ENCODE measurements at places on chromosomes 7 and 10.

- no peak for DNase-seq
These were observed 139.9 kb downstream of the CDCA7L start for GRCh38 chr7:21805791-21806190.

DNA sequence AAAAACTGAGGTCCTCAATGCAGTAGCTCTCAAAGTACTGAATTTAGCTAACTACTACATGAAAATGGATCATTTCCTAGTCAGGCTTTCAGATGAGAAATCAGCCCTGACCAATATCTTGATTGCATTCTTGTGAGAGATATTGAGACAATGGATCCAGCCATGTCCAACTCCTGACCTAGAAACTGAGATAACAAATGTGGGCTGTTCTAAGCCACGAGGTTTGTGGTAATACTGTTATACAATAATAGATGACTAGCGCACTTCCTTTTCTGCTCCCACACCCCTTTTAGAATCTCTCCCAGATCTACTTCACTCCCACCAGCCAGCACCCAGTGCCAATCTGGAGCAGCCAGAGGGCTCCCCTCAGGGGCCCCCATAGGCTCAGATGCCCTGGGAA, 209.3 kb upstream of the KMT2E start:
- DNase-seq, result no peak

- no peak for DNase-seq
These were observed 181.9 kb upstream of the TCF7L2 start for GRCh38 chr10:112768121-112768520.

- no peak for DNase-seq
These were observed 89.2 kb downstream of the CXCL12 start for GRCh38 chr10:44295644-44296241.

DNA sequence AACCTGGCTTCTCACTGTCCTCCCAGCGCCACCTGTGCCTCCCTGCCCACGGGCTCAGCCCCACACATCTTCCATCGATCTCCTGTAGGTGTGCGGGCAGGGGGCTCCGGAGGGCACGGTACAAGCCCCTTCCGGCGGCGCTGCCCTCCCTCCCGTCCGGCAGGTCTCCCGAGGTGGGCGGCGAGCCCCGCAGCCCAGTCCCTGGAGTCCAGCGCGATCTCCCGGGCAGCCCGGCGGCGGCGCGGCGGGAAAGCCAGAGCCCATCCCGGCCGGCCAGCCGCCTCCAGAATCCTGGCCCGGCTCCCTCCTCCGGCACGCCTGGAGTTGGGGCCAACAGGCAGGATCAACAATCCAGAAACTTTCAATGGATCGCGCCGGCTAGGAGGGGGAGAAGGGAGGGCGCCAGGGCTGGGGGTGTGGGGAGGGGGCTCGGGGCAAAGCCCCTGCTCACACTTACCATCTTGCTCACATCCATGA, 100.1 kb downstream of the HIP1 start:
- no peak for DNase-seq

DNA sequence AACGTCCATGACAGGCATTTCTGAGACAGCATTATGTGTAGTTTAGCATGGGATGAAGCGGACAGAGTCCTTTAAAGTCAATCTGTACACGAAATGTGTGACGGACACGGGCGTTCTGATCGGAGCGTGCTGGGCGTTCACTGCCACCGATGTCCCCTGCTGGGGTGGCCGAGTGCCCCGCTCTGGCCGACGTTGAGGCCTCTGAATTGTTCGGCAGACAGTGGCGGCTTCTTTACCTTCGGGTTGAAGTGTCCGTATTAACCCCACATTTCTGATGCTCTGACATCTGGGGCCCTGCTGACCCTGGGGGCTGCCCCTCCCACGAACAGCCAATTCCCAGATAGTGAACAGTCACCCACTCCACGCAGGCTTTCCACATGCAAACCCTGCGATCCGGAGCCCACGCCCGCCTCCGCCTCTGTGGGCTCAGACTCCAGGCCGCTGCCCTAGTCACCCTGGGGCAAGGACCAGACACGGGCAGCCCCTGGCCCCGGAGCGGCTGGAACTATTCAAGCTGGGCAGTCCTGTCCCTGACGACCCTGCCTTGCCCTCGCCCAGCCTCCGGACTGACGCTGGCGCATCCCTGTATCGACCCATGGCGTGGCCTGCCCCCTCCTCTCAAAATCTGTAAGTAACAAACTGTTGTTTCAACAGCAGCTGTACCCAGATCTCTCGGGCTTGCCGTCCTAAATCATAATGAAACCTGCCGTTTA, 445.7 kb downstream of the PTPRN2 start:
- no peak for DNase-seq

GRCh38 chr7:21028186-21028585, 241.5 kb upstream of the SP8 start:
- DNase-seq, result no peak

- no peak for DNase-seq
These were observed 213.4 kb downstream of the MAD1L1 start for GRCh38 chr7:2019461-2019710.

- no peak for DNase-seq
These were observed 2.2 kb downstream of the ELAPOR2 start for GRCh38 chr7:87057210-87057609.

DNA sequence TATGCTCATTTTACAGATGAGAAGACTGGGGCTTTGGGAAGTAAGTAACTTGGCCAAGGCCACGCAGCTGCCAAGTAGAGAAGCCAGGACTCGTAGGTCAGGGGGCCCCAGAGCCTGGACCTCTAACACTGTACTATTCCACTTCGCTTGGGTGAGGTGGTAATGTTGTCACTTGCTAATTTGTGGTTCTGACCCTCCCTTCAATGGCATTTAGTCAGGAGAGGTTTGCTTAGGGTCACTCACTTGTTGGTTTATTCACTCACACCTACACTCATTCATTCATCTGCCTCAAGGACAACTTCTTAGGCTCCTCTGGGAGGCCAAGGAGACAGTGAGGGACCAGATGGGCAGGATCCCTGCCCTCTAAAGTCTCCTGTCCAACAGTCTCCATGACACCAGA, 21.3 kb downstream of the BTBD16 start:
- DNase-seq, result no peak

DNA sequence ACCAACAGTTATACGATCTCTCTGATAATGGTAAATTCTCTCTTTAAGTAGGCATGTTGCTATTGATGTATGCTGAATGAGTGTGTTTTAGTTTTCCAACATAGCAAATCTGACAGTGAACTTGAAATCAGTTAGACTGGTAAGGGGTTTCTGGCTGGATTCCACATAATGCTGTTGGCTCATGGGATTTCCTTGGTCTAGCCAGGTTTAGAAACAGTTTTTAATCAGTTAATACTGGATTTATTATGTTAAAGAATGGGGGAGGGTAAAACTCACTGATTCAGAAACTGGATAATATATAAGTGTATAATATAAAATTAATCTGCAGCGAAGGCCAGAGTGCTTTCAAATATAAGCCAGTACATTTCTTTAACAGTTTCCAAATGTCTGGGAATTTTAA, 55.6 kb downstream of the PCDH15 start:
- no peak for DNase-seq

DNA sequence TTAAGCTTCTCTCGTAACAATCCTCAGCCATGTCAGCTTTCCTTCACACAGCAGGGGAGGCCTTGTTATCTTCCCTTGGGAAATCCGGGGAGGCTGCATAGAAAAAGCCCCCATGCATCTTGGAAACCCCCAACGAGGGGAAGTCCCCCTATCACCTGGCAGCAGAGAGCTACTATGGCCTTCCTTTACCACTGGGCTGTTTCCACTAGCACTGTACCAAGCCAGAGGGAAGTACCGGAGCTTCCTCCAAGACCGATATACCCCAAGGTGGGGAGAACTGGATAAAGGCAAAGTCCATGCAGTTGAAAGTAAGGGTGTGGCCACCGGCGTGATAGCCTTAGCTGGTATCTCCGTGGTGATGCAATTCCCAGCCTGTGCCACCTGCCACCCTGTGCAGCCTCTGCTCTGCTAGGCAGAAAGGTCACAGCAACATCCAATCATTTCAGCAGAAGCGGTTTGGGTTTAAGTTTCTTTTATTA, 4.4 kb upstream of the CLIP2 start:
- DNase-seq, result no peak

DNA sequence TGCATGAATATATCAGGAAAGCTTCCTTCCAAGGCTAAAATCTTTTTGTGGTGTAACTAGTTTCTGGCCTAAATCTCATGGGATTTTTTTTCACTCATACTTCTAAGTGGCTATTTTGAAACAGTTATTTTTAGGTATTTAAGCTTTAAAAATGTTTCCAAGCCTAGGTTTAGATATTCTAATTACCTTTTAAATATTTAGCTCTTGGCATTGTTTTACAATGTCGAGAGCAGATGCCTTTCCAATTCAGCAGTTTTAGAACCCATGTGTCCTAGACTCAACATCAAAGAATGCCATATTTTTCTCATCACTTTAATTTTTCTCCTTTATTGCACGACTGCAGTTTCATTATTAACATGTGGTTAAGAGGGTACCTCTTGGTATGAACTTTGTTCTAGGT, 27.1 kb upstream of the STOX1 start:
- DNase-seq, result no peak

DNA sequence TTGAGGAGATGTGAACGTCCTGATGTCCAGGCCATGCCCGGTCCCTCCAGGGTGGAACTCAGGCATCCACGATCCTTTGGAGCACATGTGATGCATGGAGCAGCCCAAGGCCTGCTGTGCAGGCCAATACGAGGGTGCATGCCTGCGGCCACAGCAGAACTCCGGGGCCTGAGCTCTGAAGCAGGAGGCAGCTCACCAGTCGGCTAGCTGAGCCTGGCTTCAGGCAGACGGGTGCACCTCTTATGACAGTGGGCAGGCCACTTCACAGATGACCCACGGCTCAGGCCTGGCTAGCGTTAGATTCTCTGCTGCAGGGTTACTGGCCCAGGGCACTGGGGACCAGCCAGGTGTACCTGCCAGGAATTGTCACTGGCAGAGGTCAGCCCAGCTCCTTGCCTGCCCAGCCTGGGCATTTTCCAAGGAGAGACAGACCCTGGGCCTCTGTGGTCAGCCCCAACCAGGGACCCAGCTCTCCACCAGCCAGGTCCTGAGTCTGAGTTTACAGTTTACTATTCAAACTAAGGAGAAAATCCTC, 29.6 kb upstream of the INPP5A start:
- DNase-seq, result no peak

GRCh38 chr7:82114237-82114636, 329.3 kb downstream of the CACNA2D1 start:
- DNase-seq, result no peak

DNA sequence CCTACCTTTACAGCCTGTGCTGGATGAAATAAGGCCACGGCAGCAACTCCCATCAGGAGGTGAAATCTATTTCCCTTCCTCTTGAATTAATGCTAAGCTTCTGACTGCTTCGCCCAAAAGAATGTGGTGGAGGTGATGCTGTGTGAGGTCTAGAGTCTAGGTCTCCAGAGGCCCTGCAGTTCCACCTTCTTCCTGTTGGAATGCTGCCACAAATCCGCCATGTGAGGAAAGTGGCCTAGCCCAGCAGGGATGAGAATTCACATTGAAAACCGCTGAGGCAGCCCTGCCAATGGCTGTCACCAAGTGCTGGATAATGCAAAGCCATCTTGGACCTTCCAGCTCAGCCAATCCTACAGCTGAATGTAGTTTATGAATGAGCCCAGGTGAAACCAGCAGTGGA, 28.0 kb downstream of the RHOBTB1 start:
- no peak for DNase-seq

DNA sequence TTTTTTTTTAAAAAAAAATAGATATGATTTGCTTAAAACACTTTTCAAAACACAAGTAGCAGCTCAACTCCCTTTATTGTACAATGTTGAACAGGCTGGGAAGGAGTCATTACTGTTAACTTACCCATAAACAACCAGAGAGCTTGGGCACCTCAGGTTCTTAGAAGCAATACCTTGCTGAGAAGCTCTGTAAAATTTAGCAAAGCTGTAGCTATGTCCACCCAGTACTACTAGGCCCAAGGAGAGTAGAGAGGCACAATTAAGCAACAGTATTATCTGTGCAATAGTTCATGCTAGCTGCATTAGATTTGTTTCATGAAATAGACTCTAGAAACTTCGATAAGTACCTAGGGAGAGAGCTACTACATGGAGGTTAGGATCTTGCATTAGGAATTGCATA, 32.0 kb downstream of the SEMA3A start:
- no peak for DNase-seq

DNA sequence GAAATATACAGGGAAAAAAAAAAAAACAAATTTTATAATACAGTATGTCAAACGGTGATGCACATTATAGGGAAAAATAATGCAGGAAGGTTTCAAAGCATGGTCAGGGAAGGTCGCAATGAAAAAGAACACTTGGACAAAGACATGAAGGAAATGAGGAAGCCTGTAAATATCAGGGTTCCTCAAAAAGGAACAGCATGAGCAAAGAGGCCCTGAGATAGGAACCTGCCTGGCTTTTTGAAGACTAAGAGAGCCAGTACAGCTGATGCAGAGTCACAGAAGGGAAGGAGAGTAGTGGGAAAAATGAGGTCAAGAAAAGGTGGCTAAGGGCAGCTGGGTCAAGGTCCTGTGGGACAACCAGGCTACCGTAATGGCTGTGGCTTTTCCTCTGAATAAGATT, 1.9 kb downstream of the VPS41 start:
- DNase-seq, result no peak

GRCh38 chr10:129845111-129845753, 118.8 kb downstream of the EBF3 start:
- no peak for DNase-seq

DNA sequence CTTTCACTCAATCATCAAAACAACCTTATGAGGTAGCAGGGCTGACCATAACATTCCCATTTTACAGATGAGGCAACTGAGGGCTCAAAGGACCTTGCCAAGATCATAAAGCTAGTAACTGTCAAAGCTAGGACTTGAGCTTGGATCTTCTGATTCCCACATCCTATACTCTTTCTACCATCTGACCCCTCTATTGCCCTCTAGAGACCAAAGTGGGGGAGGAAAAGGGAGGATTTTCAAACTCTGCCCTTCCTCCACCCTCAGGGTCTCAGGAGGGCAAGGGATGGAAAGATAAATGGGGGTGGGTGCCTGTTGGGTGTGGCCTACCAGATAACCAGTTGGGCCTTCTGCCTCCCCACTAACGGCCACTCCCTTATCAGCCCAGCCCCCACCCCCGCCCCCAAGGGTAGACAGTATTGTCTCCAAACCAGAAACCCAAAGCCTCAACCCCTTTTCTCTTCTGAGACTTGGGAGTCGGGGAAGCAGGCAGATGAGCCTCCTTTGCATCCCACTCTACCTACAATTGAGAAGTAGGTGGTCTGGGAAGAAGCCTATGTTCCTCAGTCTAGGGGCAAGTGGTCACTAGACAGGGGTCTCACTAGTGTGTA, 7.9 kb downstream of the LDB1 start:
- no peak for DNase-seq

GRCh38 chr10:26837139-26837538, 23.6 kb downstream of the ABI1 start:
- DNase-seq, result no peak

Measured in bone marrow (tissue), 2 donors.